Psoas muscle (tissue), 8 donors: ENCODE measurements at places on chromosomes 12 and 14. TPM values are rescaled to one million over a fixed set of nuclear protein-coding genes. Genes with fewer than 3 reads are reported as not detected.

CLEC4D gene
- not detected for total RNA-seq

DNA sequence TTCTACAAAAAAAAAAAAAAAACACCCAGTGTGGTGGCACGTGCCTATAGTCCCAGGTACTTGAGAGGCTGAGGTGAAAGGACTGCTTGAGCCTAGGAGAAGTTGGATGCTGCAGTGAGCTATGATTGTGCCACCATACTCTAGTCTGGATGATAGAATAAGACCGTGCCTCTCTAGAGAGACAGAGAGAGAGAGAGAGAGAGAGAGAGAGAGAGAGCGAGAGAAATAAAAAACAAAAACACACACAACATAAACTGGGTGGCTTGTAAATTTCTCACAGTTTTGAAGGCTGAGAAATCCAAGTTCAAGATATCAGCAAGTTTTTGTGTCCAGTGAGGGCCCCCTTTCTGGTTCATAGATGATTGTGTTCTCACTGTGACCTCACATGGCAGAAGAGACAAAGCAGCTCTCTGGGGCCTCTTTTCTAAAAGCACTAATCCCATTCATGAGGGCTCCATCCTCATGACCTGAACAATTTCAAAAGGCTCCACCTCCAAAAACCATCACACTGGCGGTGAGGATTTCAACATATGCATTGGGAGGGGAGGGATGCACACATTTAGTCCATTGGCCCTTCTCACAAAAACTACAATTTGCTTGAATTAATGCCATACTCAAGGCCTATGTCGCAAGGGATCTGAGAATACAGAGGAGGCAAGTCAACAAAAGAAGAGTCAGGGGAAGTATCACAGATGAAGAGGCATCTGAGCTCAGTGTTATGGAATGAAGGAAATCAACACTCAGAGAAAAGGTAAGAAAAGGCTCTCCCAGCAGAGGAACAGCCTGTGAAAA is 94.9 kb downstream of the PPM1H start:
- H3K27me3 ChIP-seq, result no peaks in the 10 kb centered on the region
- no peaks in the 10 kb centered on the region for H3K4me1 ChIP-seq
- H3K36me3 ChIP-seq, result no peaks in the 10 kb centered on the region

KRT82 gene
- total RNA-seq, result not detected

CLEC14A gene
- 29.5 TPM for total RNA-seq

DNA sequence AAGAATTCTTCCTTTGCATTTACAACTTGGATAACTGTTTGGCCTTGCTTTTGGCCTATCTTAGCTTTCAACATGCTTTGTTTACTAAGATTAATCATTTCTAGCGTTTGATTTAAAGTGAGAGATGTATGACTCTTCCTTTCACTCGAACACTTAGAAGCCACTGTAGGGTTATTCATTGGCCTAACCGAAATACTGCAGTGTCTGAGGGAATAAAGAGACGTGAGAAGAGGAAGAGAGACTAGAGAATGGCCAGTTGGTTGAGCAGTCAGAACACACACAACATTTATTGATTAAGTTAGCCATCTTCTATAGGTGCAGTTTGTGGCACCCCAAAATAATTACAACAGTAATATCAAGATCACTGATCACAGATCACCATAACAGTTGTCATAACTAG is 62.3 kb upstream of the CCDC175 start:
- H3K4me3 ChIP-seq, result no peak overlapping the region
- no peak overlapping the region for H3K27ac ChIP-seq
- no peak for DNase-seq
- no peaks in the 10 kb centered on the region for H3K36me3 ChIP-seq
- H3K4me1 ChIP-seq, result no peaks in the 10 kb centered on the region

DNA sequence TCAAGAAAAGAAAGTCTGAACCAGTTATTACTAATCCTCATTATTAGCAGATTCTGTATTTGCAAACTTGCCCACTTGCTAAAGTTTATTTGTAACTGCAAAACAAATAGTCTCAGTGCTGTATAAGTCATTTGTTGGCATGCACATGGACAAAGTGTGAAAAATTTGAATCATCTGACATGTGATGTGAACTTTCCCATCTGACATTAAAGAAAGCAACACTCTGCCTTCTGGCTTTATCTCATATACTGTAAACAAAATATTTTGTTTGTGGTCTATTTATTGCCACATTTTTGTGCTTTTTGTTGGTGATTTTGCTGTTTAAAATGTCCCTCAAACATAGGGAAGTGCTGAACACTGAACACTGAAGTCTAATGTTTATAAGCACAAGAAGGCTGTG is 513.8 kb downstream of the RPL10L start:
- no peaks in the 10 kb centered on the region for H3K4me1 ChIP-seq
- no peak overlapping the region for H3K4me3 ChIP-seq
- H3K27ac ChIP-seq, result no peak overlapping the region

PYGL gene
- total RNA-seq, result 24.7 TPM

PIP4K2C gene
- 8.1 TPM for total RNA-seq

- H3K36me3 ChIP-seq, result peaks cover 75% of the 10 kb centered on the region
- DNase-seq, result no peak
- H3K4me1 ChIP-seq, result no peaks in the 10 kb centered on the region
Observed at GRCh38 chr12:110718222-110718908, 24.3 kb downstream of the PPP1CC start.

DNA sequence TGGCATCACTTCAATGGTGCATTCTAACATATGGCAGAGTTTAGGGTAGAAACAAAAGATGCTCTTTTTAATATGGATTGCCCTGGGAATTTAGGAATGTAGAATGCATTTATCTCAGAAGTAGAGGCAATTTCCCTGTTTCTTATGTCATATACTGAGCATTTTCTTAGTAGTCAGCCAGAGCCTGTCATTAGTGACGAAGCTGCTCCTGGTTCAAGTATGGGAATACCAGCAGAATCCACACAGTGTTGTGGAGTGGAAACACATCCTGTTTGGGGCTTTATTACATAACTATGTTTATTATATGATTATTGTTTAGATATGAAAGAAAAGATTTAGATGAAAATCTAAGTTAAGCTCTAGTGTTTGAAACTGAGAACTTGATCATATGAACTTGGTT is 12.2 kb downstream of the CIPC start:
- no peak for DNase-seq
- H3K4me1 ChIP-seq, result peaks cover 64% of the 10 kb centered on the region
- no peak overlapping the region for H3K4me3 ChIP-seq
- H3K27ac ChIP-seq, result peak overlapping the region; percentile 72
- peaks cover 98% of the 10 kb centered on the region for H3K36me3 ChIP-seq

DNA sequence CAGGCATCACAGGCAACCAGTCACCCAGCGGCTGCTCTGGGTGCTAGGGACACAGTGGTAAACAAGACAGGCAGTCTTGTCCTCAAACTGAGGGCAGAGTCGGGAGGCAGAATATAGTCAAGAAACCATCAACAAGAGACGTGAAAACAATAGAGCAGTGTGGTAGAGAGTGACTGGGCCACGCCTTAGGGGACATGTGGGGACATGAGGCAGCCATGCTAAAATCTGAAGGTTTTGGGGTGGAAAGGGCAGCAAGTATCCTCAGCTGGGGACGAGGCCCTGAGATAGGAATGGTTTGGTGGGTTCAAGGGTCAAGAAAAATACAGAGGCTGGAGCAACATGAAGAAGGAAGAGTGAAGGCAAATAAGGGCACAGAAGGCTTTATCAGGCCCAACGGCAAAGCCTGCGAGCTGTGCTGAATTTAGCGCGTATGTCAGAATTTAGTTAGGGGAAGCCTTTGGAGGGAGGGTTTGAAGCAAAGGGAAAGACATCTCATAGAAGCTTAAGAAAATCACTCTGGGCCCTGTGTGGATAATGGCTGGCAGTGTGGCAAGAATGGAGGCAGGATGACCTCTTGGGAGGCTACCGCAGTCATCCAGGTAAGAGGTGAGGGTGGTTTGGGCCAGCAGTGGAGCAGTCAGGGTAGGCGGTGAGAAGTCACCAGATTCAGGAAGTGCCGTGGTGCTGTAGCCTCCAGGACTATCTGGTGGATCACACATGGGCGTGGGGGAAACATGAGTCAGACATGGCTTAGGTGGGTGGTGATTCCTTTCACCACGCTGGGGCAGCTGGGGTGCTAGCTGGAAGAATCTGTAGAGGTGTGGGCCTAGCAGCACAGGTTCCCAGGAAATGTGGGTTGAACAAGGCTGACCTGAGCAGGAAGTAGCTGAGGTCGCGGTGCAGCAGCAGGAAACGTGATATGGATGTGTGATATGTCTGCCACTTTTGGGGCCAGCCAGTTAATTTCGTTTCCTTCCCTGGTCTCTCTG is 3.0 kb downstream of the EVL start:
- DNase-seq, result no peak
- peaks cover 7% of the 10 kb centered on the region for H3K4me1 ChIP-seq
- no peaks in the 10 kb centered on the region for H3K36me3 ChIP-seq
- no peak overlapping the region for H3K27ac ChIP-seq

- no peak overlapping the region for H3K4me3 ChIP-seq
- no peaks in the 10 kb centered on the region for H3K4me1 ChIP-seq
- no peaks in the 10 kb centered on the region for H3K27me3 ChIP-seq
- DNase-seq, result no peak
- no peak overlapping the region for H3K27ac ChIP-seq
Observed at GRCh38 chr12:46131732-46132469, 136.9 kb downstream of the SLC38A1 start.

GRCh38 chr14:93023802-93024434 is 91.8 kb downstream of the ITPK1 start:
- H3K36me3 ChIP-seq, result no peaks in the 10 kb centered on the region
- H3K4me1 ChIP-seq, result no peaks in the 10 kb centered on the region
- H3K27ac ChIP-seq, result no peak overlapping the region
- no peak overlapping the region for H3K4me3 ChIP-seq
- no peaks in the 10 kb centered on the region for H3K27me3 ChIP-seq

GRCh38 chr12:120820884-120821510 is 83.2 kb downstream of the SPPL3 start:
- no peak overlapping the region for H3K27ac ChIP-seq
- no peaks in the 10 kb centered on the region for H3K27me3 ChIP-seq
- DNase-seq, result no peak
- no peaks in the 10 kb centered on the region for H3K36me3 ChIP-seq
- no peak overlapping the region for H3K4me3 ChIP-seq

BIN2 gene
- total RNA-seq, result 0.81 TPM

DNA sequence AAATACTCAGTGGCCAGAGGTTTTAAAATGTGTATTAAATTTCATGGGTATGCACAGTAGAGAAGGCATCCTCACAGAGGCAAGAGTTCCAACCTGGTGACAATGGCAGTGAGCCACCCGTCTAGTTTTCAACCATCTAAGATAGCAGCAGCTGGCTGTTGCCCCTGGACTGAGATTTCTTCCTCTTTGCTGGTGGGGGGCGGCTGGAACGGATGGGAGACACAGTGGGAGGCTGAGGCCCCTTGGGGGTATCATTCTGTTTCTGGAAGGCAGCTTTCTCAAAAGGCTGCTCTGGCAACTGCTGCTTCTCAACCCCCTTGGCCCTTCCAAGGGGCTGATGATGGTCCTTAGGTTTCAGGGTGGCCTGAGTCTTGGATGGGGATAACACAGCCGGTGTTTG is 1.0 kb upstream of the IFFO1 start:
- peaks cover 31% of the 10 kb centered on the region for H3K4me1 ChIP-seq
- no peak for DNase-seq
- H3K4me3 ChIP-seq, result no peak overlapping the region

C14orf39 gene
- 3.4 TPM for total RNA-seq

- H3K27me3 ChIP-seq, result no peaks in the 10 kb centered on the region
- H3K4me3 ChIP-seq, result no peak overlapping the region
- DNase-seq, result no peak
- no peak overlapping the region for H3K27ac ChIP-seq
- H3K4me1 ChIP-seq, result no peaks in the 10 kb centered on the region
Observed at GRCh38 chr12:98291828-98292227, 223.6 kb upstream of the TMPO start.

CCT2 gene
- 138 TPM for total RNA-seq

BBOF1 gene
- 1.7 TPM for total RNA-seq

BDKRB2 gene
- 0.49 TPM for total RNA-seq

PLEKHG7 gene
- total RNA-seq, result not detected

NPAS3 gene
- 1.1 TPM for total RNA-seq

GRCh38 chr12:130097342-130097741 is 64.9 kb upstream of the FZD10 start:
- H3K4me1 ChIP-seq, result no peaks in the 10 kb centered on the region
- no peaks in the 10 kb centered on the region for H3K36me3 ChIP-seq
- DNase-seq, result no peak
- no peak overlapping the region for H3K27ac ChIP-seq
- no peak overlapping the region for H3K4me3 ChIP-seq
- peaks cover 4% of the 10 kb centered on the region for H3K27me3 ChIP-seq

TPCN1 gene
- total RNA-seq, result 28.8 TPM

DNA sequence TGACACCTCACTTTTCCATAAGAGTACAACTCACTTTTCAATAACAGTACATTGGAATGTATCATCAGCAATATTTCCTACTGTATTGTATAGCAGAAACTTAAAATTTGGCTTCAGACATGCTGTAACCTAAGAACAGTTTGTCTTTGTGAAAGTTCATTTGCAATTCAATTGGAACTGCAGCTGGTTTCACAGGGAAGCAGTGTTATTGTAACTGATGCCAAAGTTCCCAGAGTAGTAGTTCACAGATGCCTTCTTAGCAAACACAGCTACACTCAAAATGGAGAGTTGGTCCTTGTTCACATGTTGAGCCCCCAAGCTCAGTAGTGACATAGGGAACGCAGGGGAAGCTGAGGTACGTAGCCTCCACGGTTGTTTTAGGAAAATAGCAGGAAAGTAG is 23.3 kb downstream of the PPP1R36 start:
- H3K4me3 ChIP-seq, result no peak overlapping the region
- H3K27ac ChIP-seq, result peak overlapping the region; percentile 90
- H3K36me3 ChIP-seq, result no peaks in the 10 kb centered on the region
- H3K27me3 ChIP-seq, result no peaks in the 10 kb centered on the region
- H3K4me1 ChIP-seq, result peaks cover 48% of the 10 kb centered on the region
- DNase-seq, result no peak

- H3K4me1 ChIP-seq, result no peaks in the 10 kb centered on the region
- no peaks in the 10 kb centered on the region for H3K27me3 ChIP-seq
- no peak for DNase-seq
Observed at GRCh38 chr14:33569821-33570687, 380.8 kb downstream of the EGLN3 start.

DNA sequence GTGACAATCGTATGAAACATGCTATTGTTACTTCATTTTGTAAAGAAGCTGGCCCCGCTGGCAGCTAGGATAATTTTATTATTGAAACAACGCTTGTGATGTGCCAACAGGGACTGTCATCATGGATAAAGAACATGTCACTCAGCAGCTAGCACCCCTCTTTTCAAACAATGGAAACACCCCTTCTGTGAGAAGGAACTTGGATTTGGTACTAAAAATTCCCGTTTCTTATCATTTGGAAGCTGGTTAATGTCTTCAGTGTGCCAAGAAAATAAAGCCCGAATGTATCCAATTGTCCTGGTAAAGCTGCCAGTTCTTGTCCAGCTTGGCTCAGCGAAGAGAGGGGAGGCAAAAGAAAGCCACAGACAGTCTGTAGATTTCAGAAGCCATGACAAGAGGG is 186.6 kb downstream of the PHLDA1 start:
- H3K4me3 ChIP-seq, result no peak overlapping the region
- DNase-seq, result no peak
- H3K27me3 ChIP-seq, result no peaks in the 10 kb centered on the region

- peak overlapping the region; percentile 49 for H3K4me3 ChIP-seq
- H3K27ac ChIP-seq, result no peak overlapping the region
Observed at GRCh38 chr14:92687681-92688433, 60.6 kb downstream of the LGMN start.

GRCh38 chr14:75705014-75705413 is 44.0 kb downstream of the TTLL5 start:
- DNase-seq, result no peak
- no peak overlapping the region for H3K27ac ChIP-seq
- H3K4me3 ChIP-seq, result no peak overlapping the region
- H3K36me3 ChIP-seq, result peaks cover 4% of the 10 kb centered on the region
- H3K4me1 ChIP-seq, result no peaks in the 10 kb centered on the region

LTB4R2 gene
- total RNA-seq, result 1.5 TPM

GRCh38 chr12:22287776-22288621 is 46.5 kb downstream of the ST8SIA1 start:
- no peak for DNase-seq
- H3K27me3 ChIP-seq, result no peaks in the 10 kb centered on the region
- H3K4me1 ChIP-seq, result no peaks in the 10 kb centered on the region
